ENCODE measurements at places on chromosomes 1 and 21.

- DNase-seq = no peak
These were observed 22.7 kb upstream of the SDE2 start for GRCh38 chr1:226021801-226022200.

- DNase-seq = peak; percentile 12
These were observed 94.4 kb downstream of the COLGALT2 start for GRCh38 chr1:183942933-183943693.

DNA sequence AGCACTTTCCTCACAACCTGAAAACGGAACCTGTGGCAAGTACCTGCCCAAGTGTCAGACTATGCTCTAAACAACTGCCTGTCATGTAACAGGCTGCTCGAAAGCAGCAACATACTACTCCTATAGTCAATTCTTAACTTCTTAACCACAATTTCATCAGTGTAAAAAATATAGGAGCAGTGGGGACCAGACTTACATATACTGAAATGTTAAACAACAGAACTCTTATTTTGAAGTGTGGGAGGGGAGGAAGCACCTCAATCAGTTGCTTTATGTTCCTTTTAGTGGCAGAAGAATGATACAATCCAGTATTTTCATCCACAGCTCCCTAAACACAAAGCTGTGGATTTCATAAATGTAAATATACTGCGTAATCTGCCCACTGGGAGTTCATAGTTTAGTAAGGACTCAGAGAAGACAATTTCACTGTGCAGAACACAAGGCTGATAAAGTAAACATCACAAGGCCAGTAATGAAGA is 44.2 kb downstream of the WLS start:
- DNase-seq = no peak

DNA sequence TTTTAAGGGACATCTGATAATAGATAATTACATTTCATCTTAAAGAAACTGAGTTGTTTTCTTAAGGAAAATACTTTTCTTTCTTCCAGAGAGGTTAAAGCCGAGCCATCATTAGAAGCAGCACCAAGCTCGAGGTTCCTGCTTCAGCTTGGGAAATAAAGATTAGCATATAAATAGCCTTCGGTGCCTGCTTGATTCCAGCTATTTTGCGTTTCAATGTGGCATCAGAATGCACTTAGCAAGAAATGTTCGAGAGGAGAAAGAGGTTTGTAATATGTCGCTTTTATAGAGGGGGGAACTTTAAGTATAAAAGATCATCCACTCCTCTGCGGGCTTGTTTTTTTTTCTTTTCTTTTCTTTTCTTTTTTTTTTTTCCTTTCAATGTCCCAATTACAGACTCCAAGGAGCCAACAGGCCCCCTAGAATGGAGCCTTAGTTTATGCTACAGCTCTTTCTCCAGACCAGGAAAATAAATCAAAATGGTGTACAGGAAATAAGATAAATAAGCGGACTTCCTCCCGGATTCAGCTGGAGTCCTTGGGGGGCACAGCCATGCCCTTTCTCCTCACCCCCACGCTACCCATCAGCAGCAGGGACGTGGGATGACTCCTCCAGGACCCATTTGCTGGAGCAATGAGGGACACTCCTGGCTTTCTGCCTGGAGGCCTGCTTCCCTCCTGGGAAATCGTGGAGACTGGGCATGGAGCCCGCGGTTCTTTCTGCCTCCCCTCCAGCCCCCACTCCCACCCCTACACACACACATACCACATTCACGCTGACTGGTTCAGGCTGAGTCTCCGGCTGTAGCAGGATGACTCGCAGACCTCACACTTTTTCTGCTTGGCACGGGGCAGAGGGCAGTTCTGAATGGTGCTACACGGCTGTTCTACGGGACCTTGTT is 131.6 kb downstream of the RRAGC start:
- no peak for DNase-seq

- DNase-seq = no peak
These were observed 88.5 kb upstream of the ZBTB18 start for GRCh38 chr1:243962541-243962940.

- no peak for DNase-seq
These were observed 188.8 kb downstream of the ADGRL2 start for GRCh38 chr1:81989524-81989923.

DNA sequence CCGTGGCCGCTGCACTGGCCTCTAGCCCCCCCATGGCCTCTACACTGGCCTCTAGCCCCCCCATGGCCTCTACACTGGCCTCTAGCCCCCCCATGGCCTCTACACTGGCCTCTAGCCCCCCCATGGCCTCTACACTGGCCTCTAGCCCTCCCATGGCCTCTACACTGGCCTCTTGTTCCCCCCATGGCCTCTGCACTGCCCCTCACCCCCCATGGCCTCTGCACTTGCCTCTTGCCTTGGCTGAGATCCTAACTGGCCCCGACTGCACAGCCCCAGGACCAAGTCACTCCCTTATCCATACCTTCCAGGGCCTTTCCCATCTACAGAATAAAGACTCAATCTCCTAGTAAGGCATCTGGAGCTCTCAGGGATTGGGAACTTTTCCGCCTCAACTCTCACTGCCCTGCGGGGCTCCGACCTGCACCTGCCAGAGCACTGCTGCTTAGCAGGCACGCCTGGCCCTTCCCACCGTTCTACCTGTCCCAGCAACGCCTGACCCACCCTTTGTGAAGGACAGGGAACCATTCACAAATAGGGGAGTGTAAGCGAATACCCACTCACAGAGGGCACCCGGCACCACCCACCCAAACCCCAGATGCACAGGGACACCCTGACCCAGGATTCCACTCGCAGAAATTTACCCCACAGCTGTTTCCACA is 38.8 kb downstream of the ACOT7 start:
- DNase-seq = no peak

- DNase-seq = peak; percentile 84
These were observed 26.2 kb downstream of the ITPKB start for GRCh38 chr1:226712742-226713419.

GRCh38 chr1:162385280-162385623 is 3.7 kb downstream of the C1orf226 start:
- DNase-seq = no peak

DNA sequence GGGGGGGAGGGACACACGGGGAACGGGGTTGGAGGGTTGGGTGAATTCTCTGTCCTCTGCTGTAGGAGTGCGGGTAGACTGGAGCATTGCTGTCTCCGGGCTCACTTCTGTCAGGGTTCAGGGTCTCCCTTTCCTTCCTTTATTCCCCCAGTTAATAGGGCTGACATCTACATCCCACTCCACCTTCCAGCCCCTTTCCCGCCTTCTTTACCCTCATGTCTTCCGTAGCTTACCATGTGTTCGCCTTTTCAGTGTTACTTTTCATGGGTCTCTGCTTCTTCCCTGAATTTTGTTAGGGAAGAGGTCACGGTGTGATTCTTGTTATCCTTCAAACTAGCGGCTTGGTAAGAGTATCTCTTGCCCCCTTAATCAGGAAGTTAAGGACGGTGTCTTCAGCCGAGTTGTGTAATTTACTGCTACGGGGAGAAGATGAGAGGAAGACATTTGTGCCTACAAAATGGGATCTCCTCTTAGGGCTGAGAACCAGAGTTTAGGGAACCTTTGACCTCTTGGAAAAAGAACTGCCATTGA is 917 bp downstream of the RAP1A start:
- DNase-seq = peak; percentile 67

DNA sequence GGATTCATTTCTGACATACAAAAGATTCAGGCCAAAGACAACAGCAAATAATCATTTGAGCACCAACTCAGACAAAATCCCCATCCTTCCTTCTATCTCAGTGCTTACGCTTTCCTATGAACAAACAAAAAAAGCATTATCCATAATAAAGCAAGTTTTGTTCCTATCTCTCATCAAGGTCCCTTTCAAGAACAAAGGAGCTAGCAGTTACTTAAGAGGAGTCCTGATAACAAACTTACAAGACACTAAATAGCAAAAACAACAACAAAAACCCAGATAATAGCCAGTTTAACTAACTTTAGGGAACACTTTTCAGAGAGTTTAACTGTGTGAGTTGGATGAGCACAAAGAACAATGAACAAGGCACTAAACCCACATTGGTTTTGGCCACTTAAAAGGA is 10.5 kb downstream of the EVI5 start:
- no peak for DNase-seq

- no peak for DNase-seq
These were observed 95.9 kb downstream of the LRIG2 start for GRCh38 chr1:113168946-113169345.

- no peak for DNase-seq
These were observed 179.8 kb downstream of the PHTF1 start for GRCh38 chr1:113579256-113580018.

DNA sequence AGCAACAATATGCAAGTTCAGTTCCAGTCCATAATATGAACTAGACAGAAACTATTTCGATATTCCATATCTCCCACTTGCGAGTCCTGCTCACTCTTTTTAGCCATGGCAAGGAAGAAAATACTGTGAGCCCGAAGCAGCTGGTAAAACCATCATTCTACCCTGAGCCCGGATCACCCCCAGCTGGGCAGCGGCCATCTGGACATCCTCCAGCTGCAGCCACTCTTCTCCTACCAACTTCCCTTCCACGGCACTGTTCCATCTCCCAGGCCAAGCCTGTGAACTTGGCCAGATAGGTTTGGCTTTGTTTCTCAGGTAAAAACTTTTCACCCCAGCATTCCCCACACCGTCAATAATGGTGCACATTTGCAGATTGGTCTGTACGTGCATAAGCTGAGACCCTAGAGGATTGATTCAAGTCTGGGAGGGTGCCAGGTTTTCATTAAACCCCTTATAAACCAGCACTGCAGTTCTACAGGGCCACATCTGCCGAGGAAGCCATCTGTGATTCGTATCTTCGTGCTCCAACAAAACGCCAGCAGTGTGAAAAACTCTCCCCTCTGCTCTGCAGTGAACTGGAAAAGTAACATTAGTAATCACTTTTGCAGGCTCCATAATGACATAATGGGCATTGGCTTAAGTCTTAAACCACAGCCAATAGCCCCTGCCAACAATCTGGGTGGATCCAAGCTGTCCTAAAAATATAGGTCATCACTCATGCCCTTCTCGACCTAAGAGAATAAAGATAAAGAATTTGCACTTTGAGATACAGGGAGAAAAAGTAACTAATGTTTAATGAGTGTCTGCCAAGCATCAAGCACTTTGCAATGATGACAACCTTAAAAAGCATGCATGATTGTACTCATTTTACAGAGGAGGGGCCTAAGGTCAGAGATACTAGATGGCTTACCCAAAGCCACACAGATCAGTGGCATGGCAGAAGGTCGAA is 205.1 kb downstream of the PLPP3 start:
- no peak for DNase-seq

GRCh38 chr1:227559926-227560325 is 3.4 kb upstream of the ZNF678 start:
- no peak for DNase-seq

DNA sequence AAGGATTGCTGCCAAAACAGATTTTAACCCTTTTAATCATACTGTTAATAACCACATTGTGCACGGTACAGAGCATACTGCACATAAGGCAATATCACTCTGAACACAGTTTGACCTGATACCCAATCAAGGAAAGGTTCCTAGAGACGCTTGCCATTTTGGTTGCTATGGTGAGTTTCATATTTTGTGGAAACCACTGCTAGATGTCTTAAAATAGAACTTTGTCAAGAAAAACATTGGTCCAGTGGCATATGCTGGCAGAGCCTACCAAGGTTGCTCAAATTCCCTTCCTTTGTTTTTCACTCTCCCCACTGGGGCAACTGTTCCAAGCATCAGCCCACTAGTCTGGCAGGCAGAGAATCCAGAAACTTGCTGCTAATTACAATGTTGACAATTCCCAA is 114.8 kb upstream of the DPYD start:
- no peak for DNase-seq
